ENCODE measurements at places on chromosomes 2 and 18.

- no peak for ATAC-seq
Measured at GRCh38 chr2:175872721-175873120, 129.3 kb downstream of the LNPK start.

GRCh38 chr2:99602476-99602875 lies 112.7 kb upstream of the REV1 start:
- ATAC-seq: no peak

- ATAC-seq: no peak
Measured at GRCh38 chr2:58702302-58702885, 461.3 kb upstream of the FANCL start.

- no peak for ATAC-seq
Measured at GRCh38 chr18:31497404-31497835, 557 bp upstream of the DSG2 start.

GRCh38 chr18:44793194-44793593 lies 112.5 kb downstream of the SETBP1 start:
- no peak for ATAC-seq
